ENCODE measurements at places on chromosomes 2 and 18. TPM values are rescaled to one million over a fixed set of nuclear protein-coding genes. Genes with fewer than 3 reads are reported as not detected.

DNA sequence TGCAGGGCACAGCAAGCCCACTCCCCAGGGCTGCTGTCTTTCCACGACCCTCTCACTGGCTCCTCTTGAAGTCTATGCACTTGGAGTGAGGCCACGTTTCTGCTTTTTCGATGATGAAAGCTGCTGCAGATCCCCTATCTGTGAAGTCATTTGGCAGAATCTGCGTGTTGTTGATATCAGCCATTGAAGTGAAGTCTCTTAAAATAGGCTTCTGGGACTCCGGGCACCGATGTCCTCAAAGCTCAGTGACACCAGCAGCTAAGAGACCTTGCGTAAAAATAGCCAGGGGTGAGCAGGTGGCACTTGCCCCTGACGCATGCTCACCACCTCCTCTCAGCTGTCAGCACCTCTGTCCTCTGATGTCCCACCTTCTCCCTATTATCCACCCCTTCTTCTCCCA is 89.4 kb upstream of the FHL2 start:
- peak; percentile 72 for DNase-seq

Gene ZNF892
- total RNA-seq = 2.9 TPM

Gene CREG2
- total RNA-seq = not detected

- DNase-seq = no peak
Observed at GRCh38 chr2:222290736-222291484, 7.9 kb downstream of the PAX3 start.

DNA sequence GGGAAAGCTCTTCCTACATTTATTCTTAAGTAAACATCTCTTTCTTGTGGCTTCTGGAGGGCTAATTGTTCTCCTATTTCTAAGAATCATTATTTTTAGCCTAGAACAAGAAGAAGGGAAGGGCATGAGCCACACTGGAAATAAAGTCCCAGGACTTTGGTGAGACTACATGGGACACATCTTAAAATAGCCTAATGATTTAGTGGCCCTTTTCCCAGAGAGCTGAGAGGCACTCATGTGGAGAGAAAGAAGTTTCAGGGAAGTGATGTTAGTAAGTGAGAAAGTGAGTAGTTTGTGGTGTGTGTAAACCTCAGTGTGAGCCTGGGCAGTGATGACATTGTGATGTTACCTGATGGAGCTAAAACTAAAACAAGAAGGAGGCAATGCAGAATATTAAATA is 14.6 kb downstream of the ITGA4 start:
- DNase-seq = no peak

Gene WDR12
- total RNA-seq = 39.2 TPM

DNA sequence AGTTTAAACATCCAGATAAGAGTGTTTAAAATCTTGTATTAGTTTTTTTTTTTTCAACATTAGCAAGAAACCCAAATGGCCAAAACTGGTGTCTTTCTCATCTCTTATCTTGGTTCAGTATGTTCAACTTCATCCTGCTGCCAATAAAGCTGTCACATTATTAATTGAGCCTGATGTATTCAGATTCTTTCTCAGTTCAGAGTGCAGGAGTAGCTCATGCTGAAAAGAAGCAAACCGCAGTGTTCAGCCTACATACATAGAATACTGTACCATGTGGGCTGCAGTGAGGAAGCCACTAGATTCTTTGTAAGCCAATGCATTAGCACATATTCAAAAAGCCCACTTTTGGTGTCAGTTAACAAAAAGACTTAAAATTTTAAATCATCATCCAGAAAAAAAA is 76.2 kb downstream of the C18orf54 start:
- DNase-seq = no peak

- no peak for DNase-seq
Observed at GRCh38 chr2:2834105-2834504, 503.0 kb upstream of the MYT1L start.

Gene NEURL3
- not detected for total RNA-seq

DNA sequence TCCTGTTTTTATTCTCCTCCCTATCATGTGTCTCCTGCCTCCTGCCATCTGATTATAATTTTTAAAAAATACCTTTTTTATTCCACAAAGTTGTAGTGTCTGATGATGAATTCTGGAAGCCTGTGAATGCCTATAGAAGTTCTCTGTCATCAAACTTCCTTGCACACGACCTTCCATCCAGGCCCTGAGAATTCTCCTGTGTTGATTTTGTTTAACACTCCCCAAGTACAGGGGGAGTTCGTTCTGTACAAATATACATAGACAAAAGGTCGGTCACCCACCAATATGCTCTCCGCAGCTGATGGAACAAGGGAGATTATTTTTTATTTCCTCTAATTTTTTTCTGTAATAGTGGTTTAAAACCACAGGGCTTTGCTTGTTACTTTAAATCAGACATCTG is 232.5 kb downstream of the PIEZO2 start:
- no peak for DNase-seq

Gene SLC16A14
- 2.0 TPM for total RNA-seq

Data from left cardiac atrium (tissue), 4 donors.